Activated CD4-positive, alpha-beta T cell treated with anti-CD3 and anti-CD28 coated beads, Interleukin-2, amount 50 U/mL, for 4 hours (primary cell): ENCODE measurements at places on chromosomes 11 and 22.

DNA sequence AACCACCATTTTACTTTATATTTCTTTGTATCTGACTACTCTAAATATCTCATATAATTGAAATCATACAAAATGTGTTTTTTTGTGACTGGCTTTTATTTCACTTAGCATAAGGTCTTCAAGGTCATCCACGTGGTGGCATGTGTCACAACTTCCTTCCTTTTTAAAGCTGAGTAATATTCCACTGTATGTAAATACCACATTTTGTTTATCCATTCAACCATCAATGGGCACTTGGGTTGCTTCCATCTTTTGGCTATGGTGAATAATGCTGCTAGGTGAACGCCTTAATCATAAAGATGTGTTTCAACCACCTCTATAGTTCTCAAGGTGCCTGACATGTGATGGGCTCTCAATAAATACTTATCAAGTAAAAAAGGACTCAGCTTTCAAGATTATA is 15.5 kb downstream of the RAB30 start:
- no peak for DNase-seq

DNA sequence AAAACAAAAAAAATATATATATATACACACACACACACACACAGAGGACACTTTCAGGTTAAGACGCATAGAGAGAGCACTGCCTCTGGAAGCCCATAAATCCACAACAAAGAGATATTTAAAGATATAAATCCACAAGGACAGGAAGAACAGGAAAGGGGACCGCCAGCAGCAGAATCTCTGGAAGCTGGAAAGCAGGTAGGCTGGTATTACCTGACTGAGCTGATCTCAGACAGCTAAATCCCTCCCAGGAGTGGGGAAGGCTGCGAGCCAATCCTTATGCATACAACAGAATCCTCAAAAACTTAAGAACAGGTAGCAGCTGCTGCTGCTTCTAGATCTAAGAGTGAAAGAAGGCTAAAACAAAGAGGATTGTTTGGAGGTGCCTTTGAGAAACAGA is 1.8 kb upstream of the MCAT start:
- DNase-seq, result no peak

DNA sequence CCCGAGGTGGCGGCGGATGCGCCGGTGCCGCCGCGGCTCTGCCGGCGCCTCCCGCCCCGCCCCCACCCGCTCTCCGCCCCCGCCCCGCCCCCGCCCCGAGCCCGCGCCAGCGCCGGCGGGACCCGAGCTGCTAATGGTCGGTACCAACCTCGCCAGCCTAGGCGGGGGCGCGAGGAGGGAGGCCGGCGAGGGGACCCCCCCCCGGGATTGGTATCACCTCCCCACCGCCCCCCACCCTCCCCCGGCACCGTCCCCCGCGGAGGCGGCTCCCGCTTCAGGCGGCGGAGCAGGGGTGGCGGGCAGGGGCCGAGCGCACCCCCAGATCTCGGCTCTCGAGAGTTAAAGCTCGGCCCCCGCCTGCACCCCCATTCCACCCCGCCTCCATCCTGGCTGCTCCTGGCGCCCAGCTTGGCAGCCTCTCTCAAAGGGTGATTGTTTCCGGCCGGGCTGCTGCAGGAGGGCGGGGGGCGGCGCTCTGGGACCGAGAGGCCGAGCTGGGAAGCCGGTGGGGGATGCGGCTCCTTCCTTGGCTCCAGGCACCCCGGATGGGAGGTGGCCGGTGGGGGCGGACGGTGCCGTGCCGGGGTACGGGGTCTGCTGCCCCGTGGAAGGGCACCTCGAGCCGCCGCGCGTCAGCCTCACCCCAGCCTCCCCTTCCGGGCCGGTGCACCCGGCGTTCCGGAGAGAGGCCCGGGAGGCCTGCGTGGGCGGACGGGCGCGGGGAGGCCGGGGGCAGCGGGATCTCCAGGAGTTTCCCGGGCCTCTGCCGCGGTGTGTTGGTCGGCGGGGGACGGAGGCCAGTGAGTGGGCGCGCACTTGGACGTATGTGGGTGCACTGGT is at the start of gene B3GAT1:
Gene B3GAT1 (minus strand): TSS at position 40 of the 840 bp plus-strand sequence. CDS start 24,583 bp downstream, outside the sequence.
- DNase-seq, result no peak

DNA sequence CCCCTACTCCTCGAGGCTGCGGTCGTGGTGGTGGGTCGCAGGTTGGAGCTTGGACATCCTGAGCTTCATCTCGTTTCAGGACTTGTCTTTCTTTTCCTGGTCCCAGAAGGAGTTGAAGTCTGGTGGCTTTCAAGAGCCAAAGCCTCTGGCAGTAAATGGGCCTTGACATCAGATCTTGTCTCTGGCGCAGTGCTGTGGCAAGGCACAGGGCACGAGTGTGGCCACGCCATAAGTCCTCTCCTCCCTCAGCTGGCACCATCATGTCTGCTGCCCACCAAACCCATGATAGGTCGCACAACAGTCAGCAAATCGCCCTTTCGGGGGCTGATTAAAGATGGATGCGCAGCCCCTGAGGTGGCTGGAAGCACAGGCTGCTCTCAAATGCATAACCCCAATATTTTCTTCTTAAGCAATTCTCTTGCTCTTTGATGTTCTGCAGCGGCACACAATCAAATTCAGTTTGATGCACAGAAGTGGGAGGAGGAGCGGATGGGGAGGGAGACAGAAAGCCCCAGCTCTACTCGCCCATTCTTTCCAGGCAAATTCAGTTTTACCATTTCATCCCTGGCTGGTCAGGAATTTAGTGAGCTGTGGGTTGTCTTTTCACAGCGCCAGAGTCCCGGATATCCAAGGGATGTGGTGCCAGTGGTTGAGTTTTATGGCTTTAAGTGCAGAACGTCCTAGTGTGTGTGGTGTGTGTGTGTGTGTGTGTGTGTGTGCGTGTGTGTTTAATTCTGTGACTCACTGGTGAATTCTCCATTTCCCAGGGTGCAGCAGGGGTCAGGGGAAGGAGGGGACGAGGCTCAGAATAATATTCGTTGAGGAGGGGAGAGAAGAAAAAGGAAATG is 162.0 kb downstream of the DSCAML1 start:
- no peak for DNase-seq

DNA sequence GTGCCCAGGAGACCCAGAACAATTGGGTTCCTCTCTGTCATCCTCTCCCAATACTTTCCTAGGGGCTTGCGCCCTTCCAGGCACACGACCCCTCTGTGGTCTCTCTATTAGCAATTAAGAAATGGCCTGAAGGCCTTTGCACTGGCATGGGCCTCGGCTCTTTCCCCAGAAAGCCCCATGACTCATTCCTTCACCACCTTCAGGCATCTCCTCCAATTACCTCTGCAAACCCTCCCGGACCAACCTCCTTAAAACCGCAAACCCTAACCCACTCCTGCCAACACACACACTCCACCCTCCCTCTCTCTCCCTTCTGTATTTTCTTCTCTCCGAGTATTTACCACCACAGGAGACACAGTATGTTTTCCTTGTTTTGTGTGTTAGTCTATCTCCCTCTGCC is 36.7 kb downstream of the LARGE1 start:
- no peak for DNase-seq
